ENCODE measurements at places on chromosomes 16 and 17.

DNA sequence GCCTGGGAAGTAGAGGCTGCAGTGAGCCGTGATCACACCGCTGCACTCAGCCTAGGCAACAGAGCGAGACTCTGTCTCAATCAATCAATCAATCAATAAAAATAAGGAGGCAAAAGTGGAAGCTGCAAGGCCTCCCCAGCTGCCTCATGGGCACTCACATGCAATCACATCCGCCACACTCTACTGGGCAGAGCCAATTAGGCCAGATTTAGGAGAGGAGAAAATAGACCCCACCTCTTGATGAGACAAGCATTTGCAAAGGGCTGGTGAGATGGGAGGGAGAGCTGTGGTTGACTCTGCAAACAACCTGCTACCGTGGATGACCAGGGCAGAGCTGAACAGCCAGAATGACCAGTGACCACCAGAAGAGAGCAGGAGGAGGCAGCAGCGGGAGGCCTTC lies 14.7 kb upstream of the GSG1L start:
- no peak for DNase-seq

DNA sequence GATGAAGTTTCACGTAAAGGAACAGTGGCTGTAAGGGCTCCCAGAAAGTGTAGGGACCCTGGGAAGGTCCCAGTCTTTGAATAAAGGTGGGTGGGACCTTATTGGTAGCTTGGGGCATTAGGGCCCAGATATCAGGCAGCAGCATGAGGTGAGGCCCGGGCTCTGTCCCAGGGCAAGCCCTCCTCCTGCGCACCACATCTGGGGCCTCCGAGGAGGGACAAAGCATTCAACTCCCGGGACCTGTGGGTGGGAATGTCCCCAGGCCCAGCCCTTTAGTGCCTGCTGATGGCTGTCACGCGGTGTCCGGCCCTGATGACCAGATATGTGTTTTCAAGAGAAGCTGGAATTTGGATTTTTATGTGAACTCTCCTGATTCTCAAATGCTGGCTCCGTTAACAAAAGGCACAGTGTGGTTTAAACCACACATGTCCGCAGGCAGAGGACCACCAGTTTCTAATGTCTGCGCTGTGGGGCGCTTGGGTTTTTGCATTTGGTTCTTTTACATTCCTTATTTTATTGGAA lies 30.4 kb downstream of the RAI1 start:
- no peak for DNase-seq

DNA sequence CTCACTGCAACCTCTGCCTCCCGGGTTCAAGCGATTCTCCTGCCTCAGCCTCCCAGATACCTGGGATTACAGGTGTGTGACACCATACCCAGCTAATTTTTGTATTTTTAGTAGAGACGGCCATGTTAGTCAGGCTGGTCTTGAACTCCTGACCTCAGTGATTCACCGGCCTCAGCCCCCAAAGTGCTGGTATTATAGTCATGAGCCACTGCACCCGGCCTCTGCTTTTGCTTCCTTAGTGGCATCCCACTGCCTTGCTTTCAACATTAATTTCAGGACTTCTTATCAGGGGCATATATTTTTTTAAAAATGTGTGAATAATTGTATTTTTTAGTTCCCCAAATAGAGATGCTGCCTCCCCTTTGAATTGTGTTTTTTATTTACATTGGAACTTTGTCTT lies 98.8 kb downstream of the SYCE1L start:
- no peak for DNase-seq

GRCh38 chr16:4386451-4386805 lies 14.8 kb downstream of the VASN start:
- DNase-seq, result no peak

GRCh38 chr16:57668263-57668571 lies at the start of gene ADGRG3:
TSS of gene ADGRG3 (plus strand) at chr16:57668306. CDS start at chr16:57668348, 42 bp downstream.
- no peak for DNase-seq

- DNase-seq, result no peak
Measured at GRCh38 chr16:66832661-66833305, 2.0 kb upstream of the NAE1 start.

GRCh38 chr16:67965668-67966548 lies 2.5 kb downstream of the SLC12A4 start:
- DNase-seq, result no peak

DNA sequence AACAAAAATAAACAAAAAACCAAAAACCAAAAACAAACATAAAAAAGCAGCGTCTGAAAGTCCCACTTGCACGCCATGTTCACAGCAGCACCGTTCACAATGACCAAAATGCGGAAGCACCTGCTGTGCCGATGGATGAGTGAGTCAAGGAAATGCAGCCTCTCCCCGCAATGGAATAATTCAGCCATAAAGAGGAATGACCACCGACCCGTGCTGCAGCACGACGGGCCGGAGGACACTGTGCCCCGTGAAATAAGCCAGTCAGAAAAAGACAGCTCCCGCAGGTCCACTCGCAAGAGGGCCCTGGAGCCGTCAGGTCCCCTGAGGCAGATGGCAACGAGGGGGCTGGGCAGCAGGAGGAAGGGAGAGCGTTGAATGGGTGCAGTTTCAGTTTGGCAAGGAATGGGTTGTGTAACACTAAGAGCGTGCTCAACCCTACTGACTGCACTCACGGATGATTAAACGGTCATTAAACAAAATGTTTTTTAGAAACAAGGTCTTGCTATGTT lies 5.1 kb downstream of the CLCN7 start:
- peak; percentile 82 for DNase-seq

DNA sequence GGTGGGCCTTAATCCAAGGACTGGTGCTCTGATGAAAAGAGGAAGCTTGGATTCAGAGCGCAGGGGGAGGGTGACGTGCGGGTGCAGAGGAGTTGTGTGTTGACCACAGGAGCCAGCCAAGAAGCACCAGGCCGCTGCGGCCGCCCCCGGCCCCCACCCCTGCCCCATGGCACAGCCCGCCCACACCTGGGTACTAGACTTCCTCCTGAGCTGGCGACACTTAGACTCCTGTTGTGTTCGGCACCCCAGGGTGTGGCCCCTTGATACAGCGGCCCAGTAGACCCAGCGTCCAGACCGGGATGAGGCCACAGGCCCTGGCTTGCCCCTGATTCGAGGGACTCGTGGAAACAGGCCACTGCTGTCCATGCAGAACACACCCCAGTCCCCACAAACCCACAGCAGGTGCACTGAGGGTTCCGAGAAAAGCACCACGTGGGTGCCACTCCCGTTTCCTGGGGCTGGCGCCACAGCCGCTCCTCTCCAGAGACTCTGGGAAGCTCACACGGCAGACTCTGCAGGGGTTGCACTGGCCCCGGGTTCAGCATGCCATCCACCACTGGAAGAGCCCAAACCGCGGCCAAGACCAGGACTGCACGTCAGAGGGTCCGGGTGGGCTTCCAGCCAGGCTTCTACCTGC lies 5.7 kb upstream of the SNAI3 start:
- peak; percentile 92 for DNase-seq

- no peak for DNase-seq
Measured at GRCh38 chr17:10756619-10757018, 26.8 kb upstream of the TMEM220 start.

DNA sequence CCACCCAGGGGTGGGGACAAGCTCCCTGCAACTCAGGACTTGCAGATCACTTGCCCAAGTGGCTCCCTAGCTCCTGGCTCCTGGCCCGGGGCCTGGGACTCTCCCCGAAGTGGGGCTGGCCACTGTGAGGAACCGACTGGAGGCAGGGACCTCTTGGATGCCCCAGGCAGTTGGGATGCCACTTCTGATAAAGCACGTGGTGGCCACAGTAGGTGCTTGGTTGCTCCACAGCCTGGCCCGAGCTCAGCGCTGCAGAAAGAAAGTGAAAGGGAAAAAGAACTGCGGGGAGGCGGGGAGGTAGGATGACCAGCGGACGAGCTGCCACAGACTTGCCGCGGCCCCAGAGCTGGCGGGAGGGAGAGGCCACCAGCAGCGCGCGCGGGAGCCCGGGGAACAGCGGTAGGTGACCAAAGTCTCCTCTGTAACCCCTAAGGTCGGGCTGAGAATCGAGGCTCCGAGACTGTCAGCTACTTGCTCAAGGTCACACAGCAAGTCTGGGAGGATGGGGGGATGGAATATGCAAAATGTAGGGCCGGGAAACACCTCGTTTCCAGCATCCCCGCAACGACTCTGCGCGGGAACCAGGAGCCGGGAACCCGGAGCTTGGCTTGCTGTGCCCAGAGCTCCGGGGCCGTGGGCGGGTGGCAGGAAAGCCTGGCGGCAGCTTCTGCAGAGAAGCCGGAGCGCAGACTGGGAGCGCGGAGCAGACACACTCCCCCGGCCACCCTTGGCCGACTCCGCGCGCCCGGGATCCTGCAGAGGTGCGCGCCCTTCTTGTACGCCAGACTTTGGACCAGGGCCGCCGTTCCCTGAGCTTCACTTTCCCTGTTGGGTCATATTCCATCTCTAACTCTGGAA lies 1.9 kb downstream of the CIITA start:
- peak; percentile 84 for DNase-seq

DNA sequence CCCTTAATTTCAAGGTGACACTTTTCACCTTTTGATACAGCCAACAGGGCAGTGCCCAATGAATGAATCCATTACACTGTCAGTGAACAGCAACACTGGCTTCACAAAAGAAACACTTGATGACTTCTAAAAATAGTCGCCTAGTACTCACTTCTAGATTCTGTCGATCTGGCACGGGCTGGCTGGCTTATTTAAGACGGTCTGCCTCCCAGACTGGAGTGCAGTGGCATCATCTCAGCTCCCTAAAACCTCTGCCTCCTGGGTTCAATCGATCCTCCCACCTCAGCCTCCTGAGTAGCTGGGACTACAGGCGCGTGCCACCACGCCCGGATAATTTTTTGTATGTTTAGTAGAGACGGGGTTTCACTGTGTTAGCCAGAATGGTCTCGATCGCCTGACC lies 1.9 kb downstream of the NDUFAB1 start:
- DNase-seq, result no peak

DNA sequence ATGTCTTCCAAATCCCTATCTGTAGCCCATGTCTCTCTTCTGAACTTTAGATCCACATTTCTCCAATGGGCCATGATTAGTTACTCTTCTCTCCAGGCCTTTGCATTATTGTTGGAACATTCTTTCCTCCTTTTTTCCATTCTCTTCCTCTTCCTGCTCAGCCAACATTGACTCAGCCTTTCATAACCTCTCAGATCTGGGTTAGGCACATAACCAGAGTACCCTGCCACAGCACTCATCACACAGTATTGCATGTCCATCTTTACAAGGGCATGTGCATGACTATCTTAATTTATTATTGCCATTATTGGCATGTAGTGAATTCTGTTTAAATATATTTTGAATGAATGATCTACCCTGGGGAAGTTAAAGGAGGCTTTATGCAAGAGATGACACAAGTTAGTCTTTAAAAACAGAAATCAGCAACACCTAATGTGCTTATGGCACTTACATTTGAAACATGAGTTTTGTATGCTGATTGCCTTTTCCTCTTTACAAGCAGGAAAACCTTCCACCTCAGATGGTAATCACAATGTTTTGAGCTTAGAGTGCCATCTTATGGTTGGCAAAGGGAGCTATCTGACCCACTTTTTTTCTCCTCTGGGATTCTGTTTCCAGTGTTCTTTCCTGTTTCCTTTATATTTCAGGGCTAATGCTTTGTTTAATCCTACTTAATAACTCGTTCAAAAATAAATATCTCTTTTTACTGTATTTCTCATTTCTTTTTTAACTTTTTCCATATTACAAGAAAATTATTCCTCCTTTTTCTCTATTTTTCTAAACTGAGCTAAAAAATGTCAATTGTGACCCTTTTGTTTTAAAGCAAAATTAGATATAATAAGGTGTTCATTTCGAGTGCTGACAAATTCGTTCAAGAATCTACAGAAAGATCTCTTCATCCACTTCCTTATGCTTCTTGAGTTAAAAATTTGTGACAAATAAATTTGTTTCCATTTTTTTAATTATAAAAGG lies 151.0 kb upstream of the RBL2 start:
- no peak for DNase-seq

DNA sequence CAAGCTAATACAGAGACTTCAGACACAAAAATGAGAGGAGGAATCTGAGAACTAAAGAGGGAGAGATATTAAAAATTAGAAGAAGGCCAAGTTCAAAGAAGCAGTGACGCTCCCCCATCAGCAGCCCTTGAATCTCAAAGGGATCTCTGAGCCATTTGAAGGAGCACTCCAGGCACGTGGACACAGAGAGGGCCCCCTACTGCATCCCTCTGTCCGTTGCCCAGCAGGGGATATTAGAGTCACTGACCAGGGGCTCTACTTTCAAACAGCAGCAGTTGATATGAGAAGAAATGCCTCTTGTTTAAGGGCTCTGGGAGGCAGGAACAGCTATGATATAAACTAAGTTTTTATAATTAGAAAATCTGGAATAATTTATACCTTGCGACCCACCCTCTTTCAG lies 479.0 kb upstream of the SALL1 start:
- no peak for DNase-seq

DNA sequence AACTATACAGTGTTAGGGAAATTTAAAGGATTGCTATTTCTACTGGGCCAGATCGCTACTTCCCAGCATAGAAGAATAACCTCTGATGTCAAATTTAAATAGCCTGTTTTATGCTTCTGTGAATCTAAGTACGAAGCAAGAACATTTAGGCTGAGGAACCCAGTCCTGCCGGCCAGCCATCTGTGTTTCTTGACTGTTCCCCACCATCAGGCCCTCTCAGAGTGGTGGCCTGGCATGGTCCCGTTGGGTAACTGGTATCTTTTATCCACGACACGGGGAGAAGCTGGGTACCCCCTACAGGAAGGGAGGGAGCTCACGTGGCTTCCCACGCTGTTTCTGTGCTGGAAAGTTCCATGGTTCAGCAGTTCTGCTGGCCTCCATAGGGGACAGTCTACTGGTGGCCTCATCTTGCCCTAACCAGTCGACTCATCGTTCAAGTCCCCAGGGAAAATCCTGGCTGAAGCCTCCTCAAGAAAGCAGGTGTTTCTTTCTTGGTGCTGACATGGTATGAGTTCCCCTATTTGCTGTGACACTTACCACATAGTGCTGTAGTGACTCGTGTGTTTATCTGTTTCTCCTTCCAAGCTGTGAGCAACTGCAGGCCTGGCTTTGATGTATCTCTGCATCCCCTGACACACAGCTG lies 201.7 kb upstream of the NLRP1 start:
- DNase-seq, result no peak

GRCh38 chr16:37511-37910 lies 15.9 kb downstream of the POLR3K start:
- DNase-seq, result peak; percentile 75

All from suppressor macrophage (primary cell).